GOT3 (cell line): ENCODE measurements at places on chromosomes 5 and 9.

- DNase-seq: no peak
These were observed 626 bp downstream of the OR13C2 start for GRCh38 chr9:104604801-104605200.

- no peak for DNase-seq
These were observed 20.6 kb upstream of the SCAMP1 start for GRCh38 chr5:78339617-78340436.

DNA sequence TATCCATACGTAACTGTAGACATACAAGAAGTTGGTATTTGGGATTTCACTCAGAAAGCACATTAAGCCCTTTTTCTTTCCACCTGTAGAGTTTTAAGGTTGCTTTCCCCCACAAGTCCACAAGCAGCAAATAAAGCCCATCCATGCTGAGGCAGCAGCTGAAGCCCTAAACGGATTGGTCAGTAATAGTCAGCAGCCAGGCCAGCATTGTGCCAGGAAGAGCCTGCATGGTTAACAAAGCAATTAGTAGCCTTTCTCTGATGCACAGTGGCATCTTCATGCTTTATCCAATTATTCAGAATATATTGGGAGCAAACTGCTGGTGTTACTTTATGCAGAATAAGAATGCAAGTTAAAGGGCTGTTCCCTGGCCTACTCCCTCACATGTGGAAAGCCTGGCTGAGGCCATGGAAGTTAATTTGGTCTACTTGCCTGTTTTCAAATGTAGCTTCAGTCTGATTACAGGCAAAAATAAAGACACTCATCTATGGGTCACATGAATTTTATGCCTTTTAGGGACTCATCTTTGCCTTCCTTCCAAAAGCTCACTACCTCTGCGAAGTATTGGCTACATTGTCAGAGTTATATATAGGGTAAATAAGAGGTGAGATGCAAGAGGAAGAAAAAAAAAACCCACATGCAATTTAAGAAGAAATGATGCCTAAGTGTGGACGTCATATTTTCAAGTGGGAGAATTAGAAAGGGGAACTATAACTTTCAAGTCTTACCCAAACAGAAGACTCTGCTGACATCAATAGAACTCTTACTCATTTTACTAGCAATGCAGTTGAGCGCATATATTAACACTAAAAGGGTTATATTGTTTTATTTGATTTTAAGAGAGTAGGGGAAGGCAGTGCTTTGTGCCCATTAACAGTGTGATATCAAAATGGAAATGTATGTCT is 15.9 kb downstream of the EBF1 start:
- no peak for DNase-seq

DNA sequence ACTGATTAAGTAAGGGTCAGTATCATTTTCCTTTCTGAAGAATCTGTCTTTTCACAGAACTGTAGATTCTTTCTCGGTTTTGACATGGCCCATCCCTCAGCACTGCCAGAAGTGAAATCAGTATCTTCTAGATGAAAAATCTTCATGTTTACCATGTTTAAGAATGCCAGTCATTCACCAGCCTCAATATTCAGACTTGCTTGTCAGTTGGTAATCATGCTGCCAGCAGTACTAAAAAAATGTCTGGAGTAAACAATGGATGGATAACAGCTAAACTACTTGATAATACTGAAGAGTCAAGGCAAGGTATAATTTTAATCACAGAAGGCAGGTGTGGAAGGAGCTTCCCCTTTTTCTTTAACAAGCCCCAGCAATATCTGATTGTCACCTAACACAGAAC is 306.8 kb upstream of the DMAC1 start:
- DNase-seq: no peak

DNA sequence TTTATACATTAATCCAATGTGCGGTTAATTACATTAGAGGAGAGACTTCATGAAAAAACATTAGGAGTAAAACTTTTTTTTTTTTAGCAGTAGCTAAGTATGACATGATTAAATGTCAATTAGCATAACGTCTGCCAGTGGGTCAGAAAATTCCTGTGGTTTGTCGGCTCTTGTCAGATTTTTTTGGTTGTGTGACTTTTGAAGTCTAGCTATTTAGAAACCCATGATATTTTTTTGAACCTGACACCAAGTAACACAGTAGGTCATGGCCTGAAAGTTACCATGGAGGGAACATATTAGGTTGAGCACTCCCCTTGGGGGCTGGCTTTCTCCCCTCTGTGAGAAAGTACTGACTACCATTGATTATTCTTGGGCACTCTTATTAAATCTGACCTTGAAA is 84.8 kb upstream of the ALDH1A1 start:
- no peak for DNase-seq

- no peak for DNase-seq
These were observed 252.4 kb upstream of the NFIL3 start for GRCh38 chr9:91676046-91676445.

GRCh38 chr5:8685704-8686103 is 816.8 kb downstream of the MTRR start:
- DNase-seq: no peak
